Stimulated activated CD8-positive, alpha-beta memory T cell treated with anti-CD3 and anti-CD28 coated beads, Interleukin-4, amount 100 ng/mL, for 1 hour (primary cell): ENCODE measurements at places on chromosomes 7 and 10.

- DNase-seq, result no peak
Observed at GRCh38 chr7:157925383-157925875, 588.6 kb downstream of the DNAJB6 start.

GRCh38 chr7:28682801-28683200 is 270.5 kb downstream of the CREB5 start:
- DNase-seq, result no peak

DNA sequence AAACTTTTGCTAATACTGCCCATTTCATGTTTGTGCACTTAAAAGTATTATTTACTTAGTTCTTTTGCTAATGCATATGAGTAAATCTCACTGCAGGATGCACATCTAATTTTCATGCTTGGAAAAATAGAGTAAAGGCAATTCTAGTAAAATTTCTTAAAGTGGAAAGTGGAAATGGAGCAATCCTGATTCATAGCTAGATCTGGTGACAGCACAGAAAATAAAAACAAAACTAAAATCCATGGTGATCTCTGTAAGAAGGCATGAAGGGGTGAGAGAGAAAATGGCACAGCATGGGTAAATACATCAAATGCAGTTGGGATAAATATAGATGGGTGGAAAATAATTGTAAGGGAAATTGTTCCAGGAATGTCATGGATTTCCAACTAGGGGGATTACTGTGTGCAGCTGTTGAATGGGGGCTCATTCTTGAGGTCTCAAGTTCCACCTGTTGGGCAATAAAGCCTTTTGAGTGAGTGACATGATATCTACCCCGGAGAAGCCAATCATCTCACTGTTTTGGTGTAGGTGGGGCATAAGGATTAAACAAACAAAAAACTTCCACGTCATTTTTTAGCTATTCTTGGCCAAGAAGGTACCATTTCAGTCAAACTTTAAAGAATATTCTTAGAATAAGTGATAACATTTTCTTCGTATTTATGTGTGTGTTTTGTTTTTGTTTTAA is 1.7 kb upstream of the MCU start:
- DNase-seq, result no peak

DNA sequence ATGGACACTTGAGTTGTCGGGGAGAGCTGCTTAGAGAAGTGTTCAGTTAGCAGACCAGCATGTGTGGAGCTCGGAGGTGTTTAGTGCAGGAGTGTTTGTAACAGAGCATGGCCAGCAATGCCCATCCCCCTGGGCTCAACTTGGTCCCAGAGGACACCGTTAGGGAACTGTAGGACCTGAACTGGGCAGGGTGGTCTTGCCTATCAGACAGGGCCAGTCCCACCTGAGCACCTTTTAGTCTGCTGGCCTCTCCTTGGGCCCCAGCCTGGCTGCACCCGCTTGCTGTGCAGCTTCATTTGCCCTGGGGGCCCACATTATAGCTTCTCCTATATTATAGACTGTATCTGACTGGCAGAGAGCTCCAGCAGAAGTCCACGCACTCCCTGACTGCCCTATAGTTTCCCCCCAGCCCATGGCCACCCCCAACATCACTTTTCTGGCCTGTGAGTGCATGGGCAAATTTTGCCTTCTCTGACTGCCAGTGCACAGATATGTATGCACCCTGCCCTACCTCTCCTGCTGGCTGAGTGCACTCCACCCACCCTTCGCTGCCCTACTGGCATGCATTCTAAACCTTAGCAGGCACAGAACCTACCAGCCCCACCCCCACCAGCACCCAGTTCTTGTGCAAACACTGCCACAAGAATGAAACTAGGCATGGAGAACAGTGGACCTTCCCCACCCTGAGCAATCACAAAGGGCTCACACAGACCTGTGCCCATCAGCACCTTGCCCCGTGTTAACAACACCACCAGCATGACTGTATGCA is 1030.6 kb upstream of the GHITM start:
- no peak for DNase-seq

GRCh38 chr7:148807436-148807835 is 76.7 kb downstream of the EZH2 start:
- DNase-seq, result no peak

DNA sequence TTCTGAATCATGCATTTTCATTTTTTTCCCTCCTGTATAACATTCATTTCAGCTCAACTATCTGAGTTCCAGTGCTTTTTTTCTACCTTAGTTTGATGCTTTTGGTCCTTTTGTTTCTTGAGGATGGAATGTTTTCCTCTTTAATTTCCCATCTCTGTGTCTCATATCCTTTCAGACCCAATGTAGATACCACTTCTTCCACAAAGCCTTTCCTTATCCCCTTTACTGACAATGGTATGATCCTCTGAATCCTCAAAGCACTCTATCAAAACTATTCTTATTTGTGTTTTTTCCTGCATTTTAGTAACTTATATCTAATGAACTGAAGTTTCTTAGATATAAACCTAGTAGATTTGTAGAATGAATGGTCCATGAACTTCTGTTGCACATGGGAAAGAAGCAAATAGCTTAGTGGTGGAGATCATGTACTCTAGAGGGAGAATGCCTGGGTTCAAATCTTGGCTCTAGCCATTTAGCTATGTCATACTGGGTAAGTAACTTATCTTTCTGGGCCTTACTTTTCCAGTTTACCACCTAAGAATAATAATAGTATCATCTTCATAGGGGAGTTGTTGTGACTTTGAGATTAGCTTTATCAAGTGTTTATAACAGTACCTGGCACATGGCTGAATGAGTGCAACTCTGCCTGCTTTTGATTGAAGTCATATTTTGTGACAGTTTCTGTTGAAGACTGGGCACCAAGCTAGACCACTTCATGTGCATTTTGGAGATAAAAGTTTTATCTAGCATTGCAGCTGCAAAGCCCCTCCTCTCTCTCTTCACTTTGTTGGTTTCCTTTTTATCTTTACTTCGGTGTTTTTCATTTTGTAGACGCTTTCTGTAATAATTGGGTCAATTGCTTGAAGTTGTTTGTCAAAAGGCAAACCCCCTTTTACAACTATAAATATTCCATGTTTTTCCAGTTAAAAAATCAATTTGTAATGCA is 18.5 kb downstream of the STAM start:
- DNase-seq, result no peak

DNA sequence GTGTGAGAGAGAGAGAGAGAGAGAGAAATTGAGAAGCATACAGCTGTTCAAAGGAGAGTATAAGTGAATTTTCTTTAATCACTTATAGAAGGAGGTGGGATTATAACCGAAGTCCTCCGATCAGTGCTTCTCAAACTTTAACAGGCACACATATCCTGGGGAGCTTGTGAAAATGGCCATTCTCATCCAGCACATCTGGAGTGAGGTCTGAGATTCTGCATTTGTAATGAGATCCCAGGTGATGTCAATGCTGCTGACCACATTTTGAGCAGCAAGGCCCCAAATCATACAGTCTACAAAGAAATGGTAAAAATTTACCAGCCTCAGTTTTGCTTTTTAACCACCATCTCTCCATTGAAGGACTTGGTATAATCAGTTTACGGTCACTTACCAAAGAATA is 219.0 kb downstream of the PTEN start:
- no peak for DNase-seq

DNA sequence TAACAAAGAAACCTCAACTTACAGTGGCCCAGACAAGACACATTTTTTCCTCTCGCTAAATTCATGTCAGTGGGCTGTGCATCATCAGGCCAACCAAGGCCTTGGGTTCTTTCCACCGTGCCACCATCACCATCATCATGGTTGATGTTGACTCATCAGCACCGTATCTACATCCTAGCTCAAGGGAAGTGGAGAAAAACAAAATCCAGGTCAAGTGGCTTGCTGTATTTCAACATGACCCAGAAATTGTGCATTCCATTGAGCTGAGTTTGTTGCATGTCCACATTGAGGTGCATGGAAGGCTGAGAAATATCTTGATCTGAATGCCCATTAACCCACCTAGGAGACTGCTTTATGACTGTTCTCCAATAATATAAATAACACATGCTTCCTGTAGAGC is 312.4 kb upstream of the CDC14C start:
- DNase-seq, result no peak
